ENCODE measurements at places on chromosomes 16 and 17.

DNA sequence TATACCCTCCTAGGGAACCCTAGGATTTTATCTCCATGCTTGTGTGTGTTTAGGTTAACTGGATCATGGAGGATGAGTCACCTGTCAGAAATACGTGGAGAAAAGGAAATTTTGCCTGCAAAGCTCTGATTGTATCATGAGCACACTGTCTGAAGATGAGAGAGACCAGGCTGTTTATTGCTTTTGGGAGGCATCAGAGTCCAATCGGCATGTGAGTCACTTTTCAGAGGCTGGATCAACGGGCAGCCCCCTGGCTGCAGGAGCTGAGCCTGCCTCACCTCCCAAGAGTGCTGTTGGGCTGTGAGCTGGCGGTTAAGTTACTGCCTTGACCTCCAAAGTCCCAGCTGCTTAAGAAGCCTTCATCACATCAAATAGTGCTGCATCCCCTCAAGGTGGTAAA, 41.5 kb upstream of the MED9 start:
- no peak for DNase-seq

- no peak for DNase-seq
These were observed 769 bp downstream of the TMEM88 start for GRCh38 chr17:7855660-7856010.

- no peak for DNase-seq
These were observed 20.4 kb downstream of the DNAH17 start for GRCh38 chr17:78556812-78557211.

GRCh38 chr17:34219405-34219804, 35.7 kb upstream of the CCL2 start:
- DNase-seq, result no peak

DNA sequence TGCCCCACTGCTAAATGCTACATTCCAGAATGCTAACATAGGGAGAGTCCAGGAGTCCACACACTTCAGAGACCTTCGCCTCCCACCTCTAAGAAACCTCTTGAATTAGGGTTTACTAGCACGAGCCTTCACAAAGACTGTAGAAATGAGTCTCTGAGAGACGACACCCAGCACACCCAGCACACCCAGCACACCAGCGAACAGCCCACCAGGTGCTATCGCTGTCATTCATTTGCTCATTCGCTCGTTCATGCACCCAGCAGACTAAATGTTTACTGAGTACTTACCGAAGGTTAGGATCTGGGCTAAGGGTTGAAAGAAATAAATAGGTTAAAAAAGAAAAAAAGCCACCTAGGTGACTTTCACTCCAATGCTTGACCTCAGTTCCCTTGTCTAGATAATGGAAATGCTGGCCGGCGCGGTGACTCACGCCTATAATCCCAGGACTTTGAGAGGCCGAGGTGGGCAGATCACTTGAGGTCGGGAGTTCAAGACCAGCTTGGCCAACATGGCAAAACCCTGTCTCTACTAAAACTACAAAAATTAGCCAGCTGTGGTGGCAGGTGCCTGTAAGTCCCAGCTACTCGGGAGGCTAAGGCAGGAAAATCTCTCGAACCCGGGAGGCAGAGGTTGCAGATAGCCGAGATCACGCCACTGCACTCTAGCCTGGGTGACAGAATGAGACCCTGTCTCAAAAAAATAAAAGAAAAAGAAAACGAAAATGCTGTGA, 100.8 kb downstream of the ADCY9 start:
- no peak for DNase-seq

GRCh38 chr17:59001158-59001814, 105.4 kb downstream of the TRIM37 start:
- no peak for DNase-seq

DNA sequence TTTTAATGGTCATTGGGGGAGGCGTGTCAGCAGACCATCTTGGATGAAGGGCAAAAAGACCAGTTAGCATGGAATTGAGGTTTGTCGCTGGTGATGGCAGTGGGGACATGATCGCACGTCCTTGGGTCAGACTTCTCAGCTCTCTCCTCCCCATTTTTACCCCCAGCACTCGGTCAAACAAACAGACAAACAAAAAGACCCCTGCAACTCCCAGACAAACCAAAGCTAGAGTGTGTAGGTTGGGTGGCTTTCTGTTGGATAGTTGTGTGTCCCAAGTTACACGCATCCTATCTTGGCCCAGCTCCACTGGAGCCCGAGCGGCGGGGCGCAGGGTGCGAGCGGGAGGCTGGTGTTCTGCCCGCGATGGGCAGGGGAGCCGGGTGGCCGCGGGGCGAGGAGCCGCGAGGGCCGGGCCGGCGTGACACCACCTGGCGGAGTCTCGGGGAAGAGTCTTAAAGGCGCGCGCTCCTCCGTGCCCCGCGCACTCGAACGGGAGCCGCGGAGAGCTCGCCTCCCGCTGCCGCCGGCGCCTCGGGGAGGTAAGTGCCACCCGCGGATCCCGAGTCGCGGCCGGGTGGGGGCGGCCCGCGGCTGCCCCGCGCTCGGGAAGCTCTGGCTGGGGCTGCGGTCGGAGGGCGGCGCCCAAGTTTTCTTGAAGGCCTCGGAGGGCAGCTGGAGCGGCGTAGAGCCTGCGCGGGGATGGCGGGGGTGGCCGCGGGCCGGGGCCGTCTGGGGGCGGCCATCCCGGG, 18.5 kb upstream of the NTN1 start:
- DNase-seq, result no peak

GRCh38 chr16:55810451-55810961, 22.4 kb downstream of the CES1 start:
- no peak for DNase-seq

DNA sequence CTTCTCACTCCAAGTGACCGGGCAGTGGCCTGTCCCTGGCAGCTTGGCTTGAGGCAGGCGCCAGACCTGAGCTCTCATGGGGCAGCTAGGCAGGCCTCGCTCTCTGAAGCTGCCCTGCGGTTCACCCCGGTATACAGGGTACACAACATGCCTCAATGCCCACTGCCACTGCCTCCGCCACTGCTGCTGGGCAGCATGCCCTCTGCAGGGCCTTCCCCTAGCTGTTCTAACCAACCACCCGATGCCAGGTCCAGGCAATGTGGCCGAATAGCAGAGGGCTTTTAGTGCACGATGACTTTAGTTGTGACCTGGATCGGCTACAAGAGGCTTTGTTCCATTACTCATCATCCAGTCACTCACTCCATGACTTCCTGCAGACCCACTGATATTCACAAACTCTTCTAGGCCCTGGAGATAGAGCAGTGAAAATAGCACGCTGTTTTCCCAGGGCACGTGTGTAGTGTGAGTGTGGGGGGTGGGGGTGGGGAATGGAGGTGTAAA, 19.7 kb downstream of the CDC42EP4 start:
- DNase-seq, result no peak

GRCh38 chr17:79799538-79800324, 2.9 kb upstream of the CBX8 start:
- no peak for DNase-seq

DNA sequence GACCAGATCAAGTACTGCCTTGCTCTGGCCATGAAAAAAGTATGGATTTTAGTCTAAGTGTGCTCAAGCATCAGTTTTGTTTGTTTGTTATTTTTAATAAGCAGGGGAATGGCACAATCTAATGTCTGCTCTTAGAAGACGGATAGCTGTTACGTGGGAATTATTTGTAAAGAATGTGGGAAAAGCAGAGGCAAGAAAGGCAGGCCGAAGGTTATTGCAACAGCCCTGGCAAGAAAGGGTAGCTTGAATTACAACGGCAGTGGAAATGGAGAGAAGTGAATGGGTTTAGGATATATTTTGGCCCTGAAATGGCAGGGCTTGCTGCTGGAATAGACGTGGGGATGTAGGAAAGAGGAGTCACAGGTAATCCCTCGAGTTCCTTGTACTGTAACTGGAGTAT, 987 bp upstream of the HASPIN start:
- no peak for DNase-seq

GRCh38 chr17:71438631-71439146, 682.1 kb upstream of the SOX9 start:
- DNase-seq, result peak; percentile 93

GRCh38 chr16:85225721-85226120, 113.4 kb upstream of the CIBAR2 start:
- no peak for DNase-seq

GRCh38 chr16:64250866-64251265, 871.0 kb downstream of the CDH11 start:
- no peak for DNase-seq

GRCh38 chr17:40315678-40316570, 6.9 kb downstream of the RARA start:
- no peak for DNase-seq

- no peak for DNase-seq
These were observed 1.6 kb downstream of the MYO1D start for GRCh38 chr17:32875230-32875917.

GRCh38 chr16:89504091-89504490, 4.1 kb upstream of the SPG7 start:
- DNase-seq, result no peak

DNA sequence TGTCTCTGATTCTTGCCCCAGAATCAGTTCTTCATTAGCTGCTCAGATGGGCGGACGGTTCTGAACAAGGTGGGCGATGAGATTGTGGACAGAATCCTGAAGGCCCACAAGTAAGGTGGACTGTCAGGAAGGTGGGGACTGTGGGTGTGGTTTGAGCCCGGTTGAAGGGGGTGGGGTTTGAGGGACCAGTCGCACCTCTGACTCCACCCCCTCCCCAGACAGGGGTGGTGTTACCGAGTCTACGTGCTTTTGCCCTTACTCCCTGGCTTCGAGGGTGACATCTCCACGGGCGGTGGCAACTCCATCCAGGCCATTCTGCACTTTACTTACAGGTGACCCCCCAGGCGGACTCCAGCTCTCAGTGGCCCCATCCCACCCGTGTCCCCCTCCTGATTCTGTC, 11.3 kb downstream of the PLD2 start:
- DNase-seq, result no peak

DNA sequence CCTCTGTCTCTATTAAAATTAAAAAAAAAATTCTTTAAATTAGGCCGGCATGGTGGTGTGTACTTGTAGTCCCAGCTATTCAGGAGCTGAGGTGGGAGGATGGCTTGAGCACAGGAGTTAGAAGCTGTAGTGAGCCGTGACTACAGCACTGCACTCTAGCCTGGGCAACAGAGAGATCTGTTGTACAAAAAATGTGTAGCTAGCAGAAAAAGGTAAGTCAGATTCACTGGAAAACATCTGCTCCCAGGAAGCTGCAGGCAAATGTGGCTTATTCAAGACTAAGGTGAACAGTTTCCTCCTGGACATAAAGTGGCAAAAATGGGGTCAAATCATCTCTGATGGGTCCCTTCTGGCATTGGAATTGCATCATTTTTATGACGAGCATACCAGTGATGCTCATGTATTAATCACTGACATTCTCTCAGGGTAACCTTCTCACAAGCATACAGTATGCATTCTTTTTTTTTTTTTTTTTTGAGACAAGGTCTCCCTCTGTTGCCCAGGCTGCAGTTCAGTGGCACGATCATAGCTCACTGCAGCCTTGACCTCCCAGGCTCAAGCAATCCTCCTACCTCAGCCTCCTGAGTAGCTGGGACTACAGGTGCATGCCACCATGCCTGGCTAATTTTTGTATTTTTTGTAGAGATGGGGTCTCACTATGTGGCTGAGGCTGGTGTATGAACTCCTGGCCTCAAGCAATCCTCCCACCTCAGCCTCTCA, 48.7 kb downstream of the CPPED1 start:
- no peak for DNase-seq

- DNase-seq, result no peak
These were observed 39.9 kb downstream of the WSCD1 start for GRCh38 chr17:6110088-6110487.

DNA sequence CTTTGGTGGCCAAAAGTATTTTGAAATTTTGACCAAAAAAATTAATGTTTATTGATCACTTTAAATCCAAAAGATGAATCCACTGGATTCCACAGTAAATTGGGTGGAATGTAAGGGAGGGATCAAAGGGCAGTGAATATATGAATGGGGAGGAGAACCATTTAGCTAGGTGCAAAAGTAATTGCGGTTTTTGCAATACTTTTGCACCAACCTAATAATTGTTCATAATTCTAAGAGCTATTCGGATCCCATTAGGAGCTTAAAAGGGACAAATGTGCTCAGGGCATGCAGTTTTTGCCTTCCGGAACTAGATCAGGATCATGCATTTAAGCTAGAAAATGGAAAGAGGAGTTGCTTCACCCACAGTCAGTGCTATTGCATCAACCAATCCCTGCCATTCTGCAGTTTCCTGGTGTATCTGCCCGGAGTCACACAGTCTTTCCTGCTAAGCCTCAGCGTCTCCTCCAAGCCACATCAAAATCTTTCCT, at the start of gene LPO:
Gene LPO, plus strand, starts transcription at position 438 of the 488 bp plus-strand sequence. CDS start 4,396 bp downstream, outside the sequence.
- no peak for DNase-seq

DNA sequence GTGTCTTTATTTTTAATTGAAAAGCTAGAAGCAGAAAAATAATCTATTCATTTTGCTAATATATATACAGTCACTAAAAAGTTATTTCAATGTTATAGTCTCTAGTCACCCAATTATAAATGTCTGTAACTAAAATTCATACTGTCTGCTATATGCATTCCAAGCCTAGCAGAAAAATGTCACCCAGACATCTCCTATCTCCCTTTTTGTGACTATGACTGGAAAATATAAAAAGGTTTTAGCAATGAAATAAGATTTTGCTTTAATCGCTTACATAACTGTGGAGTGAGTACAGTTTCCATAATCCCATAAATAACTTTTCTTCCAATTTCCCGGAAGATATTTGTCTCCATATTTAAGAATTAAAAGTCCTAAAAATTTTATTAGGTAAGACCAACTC, 88.6 kb downstream of the BRIP1 start:
- DNase-seq, result no peak

DNA sequence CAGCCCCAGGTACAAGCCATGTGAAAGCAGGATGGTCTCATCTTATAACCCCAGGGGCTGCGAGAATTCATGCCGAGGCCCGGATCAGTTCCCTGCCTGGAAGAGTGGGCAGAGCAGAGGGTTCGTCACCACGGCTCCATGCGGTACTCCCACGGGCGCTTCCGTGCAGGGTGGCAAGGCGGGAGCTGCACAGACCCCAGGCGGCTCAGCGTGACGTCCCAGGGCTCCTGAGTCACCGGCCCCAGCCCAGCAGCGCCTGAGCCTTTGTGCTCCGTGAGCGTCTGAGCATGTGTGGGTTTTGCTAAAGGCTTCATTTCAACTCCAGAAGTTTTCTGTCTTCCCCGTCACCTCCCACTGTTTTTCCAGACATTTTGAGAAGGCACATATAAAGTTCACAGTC, 71.2 kb upstream of the CHMP6 start:
- DNase-seq, result no peak

- no peak for DNase-seq
These were observed 38.0 kb downstream of the TOM1L2 start for GRCh38 chr17:17934214-17934613.

DNA sequence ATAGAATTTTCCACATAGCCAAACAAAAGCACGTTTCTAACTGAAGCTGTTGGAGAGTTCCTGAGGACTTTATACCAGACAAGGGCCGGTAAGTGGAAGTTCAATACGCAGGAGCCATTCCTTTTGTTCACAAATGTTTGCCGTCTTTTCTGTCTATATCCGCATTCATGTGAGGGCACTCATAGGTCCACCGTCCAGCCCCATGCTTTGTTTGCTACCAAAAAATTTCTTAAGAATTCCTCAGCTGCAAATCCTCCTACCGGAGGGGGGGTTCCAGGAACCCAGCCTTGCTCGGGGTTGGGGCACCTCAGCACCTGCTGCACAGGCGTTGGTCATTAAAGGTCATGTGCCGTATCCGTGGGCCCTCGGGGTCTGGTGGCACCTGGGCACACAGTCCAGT, 276.8 kb downstream of the SEC14L1 start:
- no peak for DNase-seq

GRCh38 chr16:26816885-26817571, 249.7 kb upstream of the C16orf82 start:
- DNase-seq, result no peak
